ENCODE measurements at places on chromosomes 4 and X.

GRCh38 chr4:61243962-61244361 lies 43.8 kb downstream of the ADGRL3 start:
- DNase-seq = no peak

- no peak for DNase-seq
Measured at GRCh38 chr4:25007598-25007997, 23.1 kb downstream of the LGI2 start.

GRCh38 chr4:56026596-56026995 lies 77.9 kb downstream of the CEP135 start:
- DNase-seq = no peak

GRCh38 chr4:139764182-139764581 lies 98.6 kb downstream of the MGST2 start:
- DNase-seq = no peak

- DNase-seq = no peak
Measured at GRCh38 chr4:27398631-27399310, 538.1 kb downstream of the STIM2 start.

DNA sequence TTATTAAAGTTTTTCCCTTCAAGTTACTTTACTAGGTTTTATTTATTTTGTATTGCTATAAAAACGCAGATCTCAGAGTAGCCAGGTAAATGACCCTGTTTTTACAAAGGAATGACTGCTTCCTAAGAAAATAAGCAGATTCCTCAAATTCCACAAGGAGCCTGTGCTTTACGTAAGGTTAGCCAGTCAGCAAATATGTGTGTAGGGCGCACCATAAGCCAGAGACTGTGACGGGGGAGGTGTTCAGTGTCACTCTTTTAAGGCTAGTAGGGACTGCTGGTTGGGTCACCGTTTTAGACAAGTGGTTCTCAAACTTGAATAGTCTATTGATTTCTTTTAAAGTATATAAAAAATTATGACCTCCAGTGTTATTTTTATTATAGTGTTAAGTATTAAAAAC lies 119.9 kb downstream of the ANK2 start:
- DNase-seq = no peak

- no peak for DNase-seq
Measured at GRCh38 chr4:124191329-124191728, 521.2 kb downstream of the ANKRD50 start.

- no peak for DNase-seq
Measured at GRCh38 chr4:170736710-170737109, 647.0 kb upstream of the AADAT start.

GRCh38 chrX:68846536-68846935 lies 17.7 kb downstream of the EFNB1 start:
- no peak for DNase-seq

- no peak for DNase-seq
Measured at GRCh38 chr4:11214281-11214680, 214.4 kb downstream of the HS3ST1 start.

- no peak for DNase-seq
Measured at GRCh38 chr4:41550308-41550707, 12.4 kb downstream of the LIMCH1 start.

- DNase-seq = no peak
Measured at GRCh38 chrX:8048466-8048865, 121.3 kb upstream of the PNPLA4 start.

DNA sequence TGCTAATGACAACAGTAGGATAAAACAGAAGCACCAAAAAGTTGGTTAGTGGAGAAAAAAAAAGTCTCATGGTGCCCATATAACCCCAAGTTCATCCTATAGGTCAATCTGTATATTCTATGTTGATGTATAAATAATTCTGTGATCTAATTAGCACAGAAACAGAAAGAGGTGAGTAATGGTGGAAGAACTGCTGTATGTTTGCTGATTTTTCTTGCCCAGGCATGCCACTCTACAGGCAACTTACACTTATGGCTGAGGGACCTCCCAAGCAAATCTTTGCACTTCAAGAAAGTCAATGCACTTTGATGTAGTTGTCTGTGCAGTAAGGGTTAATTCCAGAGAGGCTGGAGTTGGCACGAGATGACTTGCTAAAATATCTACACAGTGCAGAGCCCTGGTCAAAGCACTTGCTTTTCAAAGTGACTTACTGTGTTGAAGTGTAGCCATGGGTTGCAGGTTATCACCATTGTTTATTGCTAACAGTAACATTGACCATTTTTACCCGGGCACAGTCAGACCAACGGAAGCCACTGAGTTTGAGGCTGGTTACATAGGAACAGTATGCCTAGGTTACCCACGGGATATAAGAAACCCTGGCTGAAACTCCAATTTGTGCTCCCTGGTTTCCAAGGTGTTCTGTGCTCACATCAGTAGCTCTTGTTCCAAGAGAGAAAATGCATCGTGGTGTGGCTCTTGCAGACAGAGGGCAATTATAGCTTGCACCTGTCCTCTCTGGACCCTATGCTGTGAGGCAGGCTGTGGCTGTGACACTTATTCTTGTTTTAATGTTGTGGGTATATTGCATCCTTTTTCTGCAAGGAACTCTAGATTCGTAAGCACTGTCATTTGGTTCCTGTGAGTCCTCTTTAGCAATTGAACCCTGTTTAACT lies 141.3 kb upstream of the FTHL17 start:
- no peak for DNase-seq

- DNase-seq = peak; percentile 83
Measured at GRCh38 chrX:49186125-49187027, at the start of gene PRICKLE3. Gene PRICKLE3, minus strand, starts transcription at chrX:49186373. Its CDS starts 76 bp downstream, at chrX:49186297.

GRCh38 chr4:141078871-141079270 lies 54.4 kb downstream of the RNF150 start:
- DNase-seq = no peak

DNA sequence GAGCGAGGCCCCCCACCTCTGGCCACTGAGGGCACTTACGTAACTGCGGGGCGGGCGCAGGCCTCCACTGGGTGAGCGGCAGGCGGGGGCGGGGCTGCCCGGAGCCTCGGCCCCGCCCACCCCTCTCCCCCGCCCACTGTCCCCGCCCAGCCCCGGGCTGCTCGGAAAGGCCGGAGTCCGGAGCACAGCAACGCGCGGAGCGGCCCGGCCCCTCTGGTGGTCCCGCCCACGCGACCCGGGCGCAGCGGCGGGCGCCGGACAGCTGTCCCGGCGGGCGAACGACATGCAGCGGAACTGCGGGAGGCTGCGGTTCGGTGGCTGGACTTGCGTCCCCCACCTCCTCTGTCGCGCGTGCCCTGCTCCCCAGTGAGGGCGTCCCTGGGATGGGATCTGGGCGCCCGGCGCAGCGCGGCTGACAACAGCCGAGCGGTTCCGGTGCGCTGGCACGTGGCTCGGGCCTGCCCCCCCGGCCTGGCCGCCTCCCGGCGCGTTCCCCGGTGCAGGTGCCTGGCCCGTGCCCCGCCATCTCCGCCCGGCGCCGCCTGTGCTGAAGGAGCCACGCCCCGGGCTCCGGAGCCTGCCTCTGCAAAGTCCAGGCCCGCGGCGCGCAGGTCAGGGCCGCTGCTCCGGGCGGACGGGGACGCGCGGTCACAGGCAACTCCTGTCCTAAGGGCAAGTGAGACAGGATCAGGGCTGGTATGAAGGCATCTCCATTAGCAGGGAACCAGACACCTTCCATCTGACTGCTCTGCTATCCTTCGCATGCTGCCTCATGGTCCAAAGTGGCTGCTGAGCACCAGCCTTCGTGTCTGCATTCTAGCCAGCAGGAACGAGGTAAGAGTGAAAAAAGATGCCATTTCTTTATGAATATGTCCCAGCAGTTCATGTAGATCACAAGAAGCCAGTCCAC lies 21.8 kb upstream of the JAKMIP1 start:
- DNase-seq = no peak

- DNase-seq = no peak
Measured at GRCh38 chr4:20015636-20016224, 236.0 kb upstream of the SLIT2 start.

DNA sequence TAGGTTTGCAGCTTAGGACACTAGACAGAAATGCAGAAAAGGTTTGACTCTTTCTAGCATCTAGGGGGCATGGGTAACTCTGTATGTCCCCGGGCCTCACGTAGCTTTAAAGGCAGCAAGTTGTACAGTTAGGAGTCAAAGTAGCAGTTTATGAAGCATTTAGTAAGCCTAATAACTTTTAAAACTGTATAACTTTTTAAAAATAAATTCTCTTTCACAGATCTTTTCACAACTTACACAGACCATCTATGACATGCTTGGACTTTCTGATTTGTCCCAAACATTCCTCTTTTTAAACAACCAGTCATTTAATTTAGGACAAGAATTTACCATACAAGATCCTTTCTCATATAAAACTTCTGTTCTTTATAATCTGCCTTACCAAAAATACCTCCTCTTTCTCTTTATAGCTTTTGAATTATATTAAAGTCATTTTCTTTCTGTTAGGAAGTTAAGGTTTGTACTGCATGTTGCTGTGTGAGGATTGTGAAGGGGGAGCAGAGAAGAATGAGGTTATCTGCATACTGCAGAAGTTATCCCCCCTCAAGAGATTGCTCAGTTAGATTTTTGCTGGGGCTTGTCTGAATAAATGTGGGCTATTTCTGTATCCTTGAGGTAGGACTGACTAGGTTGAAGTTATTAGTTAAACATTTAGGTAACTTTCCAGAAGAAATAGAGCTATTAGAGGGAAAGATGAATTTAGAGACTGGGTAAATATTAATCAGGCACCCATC lies 94.3 kb downstream of the CPE start:
- DNase-seq = no peak

DNA sequence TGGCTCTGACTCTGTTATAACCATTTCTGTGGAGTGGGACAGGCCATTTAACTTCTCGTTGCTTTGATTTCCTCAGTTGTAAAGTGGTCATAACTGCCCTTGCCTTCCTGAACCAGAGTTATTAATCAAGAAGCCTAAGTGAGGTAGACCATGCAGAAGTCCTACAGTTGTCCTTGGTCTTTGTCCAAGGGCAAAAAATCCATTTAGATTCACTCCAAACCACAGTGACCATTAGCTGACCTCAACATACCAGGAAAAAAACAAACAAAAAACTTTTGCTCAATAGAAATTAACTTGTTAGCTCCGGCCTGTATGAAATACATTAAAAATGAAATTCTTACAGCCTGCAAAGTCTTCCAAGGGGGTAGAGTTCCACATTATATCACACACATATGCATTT lies 52.7 kb downstream of the TBC1D9 start:
- DNase-seq = no peak

GRCh38 chr4:169619518-169619957 lies 840 bp upstream of the CLCN3 start:
- peak; percentile 33 for DNase-seq

- no peak for DNase-seq
Measured at GRCh38 chr4:137572647-137573046, 40.4 kb upstream of the PCDH18 start.

DNA sequence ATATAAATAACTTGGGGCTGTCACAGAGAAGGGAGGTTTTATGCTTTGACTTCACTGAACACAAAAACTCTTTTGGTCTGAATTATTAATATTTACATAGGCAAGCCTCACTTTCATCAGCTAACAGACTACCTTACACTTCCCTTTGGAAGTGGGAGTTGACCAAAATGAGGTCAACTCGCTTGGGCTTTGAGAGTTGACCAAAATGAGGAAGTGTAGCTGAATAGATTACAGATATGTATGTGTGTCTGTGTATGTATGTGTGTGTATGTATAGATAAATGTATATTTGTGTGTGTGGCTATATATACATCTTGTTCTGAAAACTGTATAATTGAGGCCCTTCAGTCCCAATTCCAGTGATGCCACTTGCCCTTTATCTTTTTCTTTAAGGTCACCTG lies 113.3 kb upstream of the IL13RA1 start:
- DNase-seq = no peak

DNA sequence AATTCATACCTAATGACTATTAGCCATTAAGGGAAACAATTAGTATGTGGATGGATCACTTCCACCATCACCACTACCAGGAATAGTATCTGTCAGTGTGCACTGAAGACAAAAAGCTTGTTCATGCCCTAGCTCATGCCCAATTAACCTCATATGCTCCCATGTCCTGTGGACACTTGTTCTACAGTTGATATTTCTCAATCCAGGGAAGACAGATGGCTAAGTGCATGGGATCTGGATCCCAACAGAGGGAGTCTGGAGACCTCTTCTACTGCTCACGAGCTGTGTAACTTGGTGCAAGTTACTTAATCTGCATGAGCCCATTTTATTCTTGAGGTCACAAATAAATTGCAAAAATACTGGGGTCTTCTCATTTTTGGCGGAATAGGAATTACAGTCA lies 23.7 kb downstream of the AMOT start:
- no peak for DNase-seq

GRCh38 chr4:162209706-162210105 lies 45.9 kb upstream of the FSTL5 start:
- no peak for DNase-seq

GRCh38 chr4:4259484-4260100 lies 11.6 kb upstream of the TMEM128 start:
- DNase-seq = no peak

DNA sequence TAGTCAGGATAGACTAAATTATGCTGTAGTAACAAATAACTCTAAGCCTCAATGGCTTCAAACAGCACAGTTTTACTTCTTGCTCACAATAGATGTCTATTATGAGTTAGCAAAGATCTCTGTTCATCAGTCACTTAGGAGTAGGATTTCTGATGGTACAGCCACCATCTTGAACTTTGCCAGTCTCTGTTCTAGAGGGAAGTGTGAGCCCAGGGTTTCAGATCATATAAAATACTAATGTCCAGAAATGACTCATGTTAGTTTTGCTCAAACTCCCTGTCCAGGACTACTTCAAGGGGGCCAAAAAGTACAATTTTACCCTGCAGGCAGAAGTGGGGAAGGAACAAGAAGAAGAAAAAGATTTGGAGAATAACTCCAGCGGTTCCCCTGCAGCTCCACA lies 77.1 kb upstream of the LSM6 start:
- no peak for DNase-seq

GRCh38 chrX:137051978-137052642 lies 18.3 kb upstream of the GPR101 start:
- peak; percentile 70 for DNase-seq

DNA sequence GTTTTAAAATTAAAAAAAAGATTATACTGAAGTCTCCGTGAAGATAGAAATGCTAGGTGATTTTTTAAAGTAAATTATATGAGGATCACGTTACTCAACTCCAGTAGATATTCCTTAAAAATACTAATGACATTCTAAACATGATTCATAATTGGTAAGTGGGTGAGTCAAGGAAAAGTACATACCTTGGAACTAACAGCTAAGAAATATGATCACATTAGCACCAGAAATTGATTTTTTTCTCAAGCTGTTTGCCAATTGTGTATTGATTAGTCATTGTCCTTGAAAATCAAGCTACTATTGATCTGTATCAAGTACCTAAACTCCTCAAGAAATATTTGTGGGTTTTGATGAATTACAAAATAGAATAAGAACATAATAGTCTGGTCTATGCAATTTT lies 362.6 kb upstream of the PPP1R2C start:
- no peak for DNase-seq

DNA sequence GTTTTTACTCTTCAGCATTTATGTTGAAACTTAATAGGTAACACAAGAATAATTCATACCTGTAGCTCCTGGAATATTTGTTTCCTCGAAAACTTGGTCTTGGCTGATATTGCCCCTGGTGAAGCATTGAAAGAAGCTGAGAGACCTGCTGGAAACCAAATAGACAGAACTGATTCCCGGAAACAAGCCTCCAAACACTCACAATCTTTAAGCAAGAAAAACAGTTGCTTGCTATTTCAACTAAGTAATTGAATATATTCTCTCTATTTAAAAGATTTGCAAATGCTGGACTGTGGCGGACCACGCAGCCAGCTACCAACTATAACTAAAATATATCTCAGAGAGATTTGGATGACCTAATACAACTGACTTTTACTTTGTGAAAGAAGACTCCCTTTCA lies 3.6 kb downstream of the PCDH18 start:
- no peak for DNase-seq
